ENCODE measurements at places on chromosomes 1 and 21. TPM values are rescaled to one million over a fixed set of nuclear protein-coding genes. Genes with fewer than 3 reads are reported as not detected.

EDARADD gene
- total RNA-seq = under 0.01 TPM

EVA1C gene
- 5.5 TPM for total RNA-seq

ABCG1 gene
- total RNA-seq = 4.5 TPM

BNIPL gene
- under 0.01 TPM for total RNA-seq

LCE2C gene
- not detected for total RNA-seq

KRTAP15-1 gene
- total RNA-seq = not detected

SYCP1 gene
- not detected for total RNA-seq
